Purkinje cell (primary cell): ENCODE measurements at places on chromosomes 1 and 21. TPM values are rescaled to one million over a fixed set of nuclear protein-coding genes. Genes with fewer than 3 reads are reported as not detected.

SERTAD4 gene
- 1.9 and 2.0 TPM in 2 replicates for polyA plus RNA-seq

CFH gene
- polyA plus RNA-seq: 0.17 and 0.44 TPM in 2 replicates

AMIGO1 gene
- 36.7 and 50.3 TPM in 2 replicates for polyA plus RNA-seq

CRYAA gene
- polyA plus RNA-seq: not detected in 2 replicates

MRPL24 gene
- 33.8 and 58.2 TPM in 2 replicates for polyA plus RNA-seq

RUNX3 gene
- polyA plus RNA-seq: not detected in 2 replicates

PAPPA2 gene
- polyA plus RNA-seq: 0.27 and 0.47 TPM in 2 replicates

ELAPOR1 gene
- 2.1 and 6.5 TPM in 2 replicates for polyA plus RNA-seq

TP73 gene
- polyA plus RNA-seq: not detected in 2 replicates
